Left ventricle myocardium superior (tissue), 1 donor: ENCODE measurements at places on chromosomes 12 and 14. TPM values are rescaled to one million over a fixed set of nuclear protein-coding genes. Genes with fewer than 3 reads are reported as not detected.

HSPA2 gene
- total RNA-seq, result 13.8 TPM

ASIC1 gene
- 0.99 TPM for total RNA-seq

CLEC2A gene
- not detected for total RNA-seq

DNA sequence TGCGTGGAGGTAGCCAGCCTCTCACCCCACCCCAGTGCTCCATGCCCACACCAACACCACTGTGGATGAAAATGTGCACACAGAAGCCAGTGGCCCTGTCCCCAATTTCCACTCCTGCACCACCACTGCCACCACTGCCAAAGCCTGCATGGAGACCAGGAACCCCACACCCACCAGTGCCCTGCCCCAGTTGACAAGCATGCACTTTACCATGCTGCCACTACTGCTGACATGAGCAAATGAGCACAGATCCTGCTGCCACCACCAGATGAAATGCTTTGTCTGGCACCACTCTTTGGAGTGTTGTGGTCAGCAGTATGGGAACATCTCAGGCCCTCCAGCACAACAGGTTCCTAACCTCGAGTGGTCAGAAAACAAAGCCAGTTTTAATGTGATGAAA, 104.1 kb downstream of the ATXN7L3B start:
- no peak for DNase-seq

- DNase-seq, result no peak
Observed at GRCh38 chr14:101070540-101071492, 167.3 kb upstream of the RTL1 start.

GRCh38 chr12:13390918-13391317, 194.4 kb downstream of the EMP1 start:
- DNase-seq, result no peak

GRCh38 chr12:62588916-62589315, 122.3 kb downstream of the MON2 start:
- no peak for DNase-seq

DNA sequence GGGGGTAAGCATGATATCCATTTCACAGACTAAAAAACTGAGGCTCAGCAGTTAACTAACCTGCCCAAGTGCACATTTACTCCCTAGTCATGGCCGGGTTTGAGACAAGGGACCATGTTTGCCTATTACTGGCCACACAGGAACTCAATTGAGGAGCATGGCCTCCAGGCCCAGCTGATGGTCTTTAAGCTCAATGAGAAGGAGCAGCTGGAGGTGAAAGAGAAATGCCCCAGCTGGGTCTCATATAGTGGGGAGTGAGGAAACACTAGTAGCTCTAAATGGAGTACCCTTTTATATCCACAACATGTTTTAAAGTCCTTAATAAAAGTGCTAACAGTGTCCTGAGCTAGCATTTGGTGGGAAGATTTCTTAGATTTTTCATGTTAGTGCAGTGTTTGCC, 1.6 kb downstream of the TDP1 start:
- DNase-seq, result no peak

DNA sequence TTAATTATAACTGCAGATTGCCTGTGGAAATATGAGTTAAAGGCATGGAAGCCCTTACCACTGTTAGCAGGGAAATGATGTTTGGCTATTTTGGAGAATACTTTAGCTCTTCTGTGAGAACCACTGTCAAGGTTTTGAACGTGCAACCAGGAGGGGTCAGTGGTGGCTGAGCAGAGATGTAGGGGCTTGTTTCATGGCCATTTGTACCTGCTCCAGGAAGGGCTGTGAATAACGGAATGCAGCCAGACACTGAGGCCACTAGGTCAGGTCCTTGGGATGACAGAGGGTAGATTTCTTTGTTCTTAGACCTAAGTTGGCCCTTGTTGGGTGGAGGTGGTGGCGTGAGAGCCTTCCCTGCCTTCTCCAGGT, 8.3 kb downstream of the TRAF3 start:
- DNase-seq, result no peak

DNA sequence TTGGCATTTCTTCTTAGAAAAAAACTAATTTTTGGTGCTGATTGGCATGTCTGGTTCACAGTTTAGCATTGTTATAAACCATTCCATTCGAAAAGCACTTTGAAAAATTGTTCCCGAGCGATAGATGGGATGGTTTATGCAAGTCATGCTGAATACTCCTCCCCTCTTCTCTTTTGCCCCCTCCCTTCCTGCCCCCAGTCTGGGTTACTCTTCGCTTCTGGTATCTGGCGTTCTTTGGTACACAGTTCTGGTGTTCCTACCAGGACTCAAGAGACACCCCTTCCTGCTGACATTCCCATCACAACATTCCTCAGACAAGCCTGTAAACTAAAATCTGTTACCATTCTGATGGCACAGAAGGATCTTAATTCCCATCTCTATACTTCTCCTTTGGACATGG, 20.1 kb upstream of the TIGAR start:
- no peak for DNase-seq
